ENCODE measurements at places on chromosomes 4 and X.

DNA sequence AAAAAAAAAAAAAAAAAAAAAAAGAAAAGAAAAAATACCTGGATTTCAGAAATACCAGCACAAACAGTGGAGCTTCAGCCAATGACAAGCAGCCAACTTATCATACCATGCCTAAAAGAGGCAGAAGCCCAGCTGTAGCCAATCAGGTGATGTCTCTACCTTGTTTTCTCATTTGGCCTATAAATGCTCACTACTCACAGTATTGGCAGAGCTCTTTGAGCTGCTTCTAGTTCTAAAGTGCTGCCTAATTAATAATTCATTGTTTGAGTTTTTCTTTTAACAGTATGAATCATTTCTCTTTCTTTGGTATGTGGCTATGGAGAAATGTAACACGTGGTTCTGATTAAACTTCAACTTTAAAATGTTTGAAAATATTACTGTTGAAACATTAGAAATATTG is 188.8 kb upstream of the TECRL start:
- DNase-seq: no peak

DNA sequence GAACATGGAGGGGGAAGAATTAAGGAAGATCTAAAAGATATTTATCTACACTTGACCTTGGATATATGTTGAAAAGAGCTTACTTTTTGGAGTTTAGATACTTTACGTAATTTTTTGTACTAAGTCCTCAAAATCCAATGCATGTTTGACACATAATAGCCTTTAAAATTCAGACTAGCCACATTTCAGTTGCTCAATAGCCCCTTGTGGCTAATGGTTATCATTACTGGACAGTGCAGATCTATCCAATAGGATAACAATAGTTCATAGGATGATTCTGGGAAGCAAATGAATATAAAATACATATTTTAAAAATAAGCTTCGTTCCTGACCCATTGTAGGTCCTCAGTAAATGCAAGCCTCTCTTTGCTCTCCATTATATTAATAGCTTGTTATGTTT is 13.8 kb downstream of the AP1AR start:
- no peak for DNase-seq

GRCh38 chrX:49029876-49030275 is 13.3 kb downstream of the TFE3 start:
- no peak for DNase-seq

DNA sequence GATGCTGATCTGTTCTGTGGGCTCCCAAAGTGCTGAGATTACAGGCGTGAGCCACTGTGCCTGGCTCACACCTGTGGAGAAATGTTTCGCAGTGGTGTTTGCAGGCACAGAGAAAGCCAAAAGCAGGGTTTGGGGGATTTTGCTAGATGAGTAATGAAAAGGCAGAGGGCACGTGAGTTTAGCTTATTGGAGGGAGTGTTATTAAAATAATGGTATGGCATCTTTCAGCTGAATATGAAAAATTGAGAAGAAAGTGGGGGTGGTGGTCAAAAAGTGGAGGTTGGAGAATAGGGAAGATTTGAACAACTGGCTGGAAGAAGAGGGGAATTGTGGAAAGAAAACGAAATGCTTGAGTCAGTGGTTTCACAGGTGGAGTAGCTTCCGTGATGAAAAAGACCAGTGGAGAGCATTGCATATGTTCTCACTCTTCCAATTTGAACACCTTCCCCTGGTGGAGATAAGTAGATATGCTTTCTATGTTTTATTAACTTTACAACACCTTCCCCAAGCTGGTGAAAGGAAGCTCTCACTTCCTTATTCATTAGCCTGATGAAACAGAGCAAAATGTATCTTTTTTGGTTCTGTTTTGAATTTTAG is 1.1 kb upstream of the CHST7 start:
- no peak for DNase-seq

- no peak for DNase-seq
Observed at GRCh38 chr4:153676984-153677383, 7.1 kb upstream of the TLR2 start.

DNA sequence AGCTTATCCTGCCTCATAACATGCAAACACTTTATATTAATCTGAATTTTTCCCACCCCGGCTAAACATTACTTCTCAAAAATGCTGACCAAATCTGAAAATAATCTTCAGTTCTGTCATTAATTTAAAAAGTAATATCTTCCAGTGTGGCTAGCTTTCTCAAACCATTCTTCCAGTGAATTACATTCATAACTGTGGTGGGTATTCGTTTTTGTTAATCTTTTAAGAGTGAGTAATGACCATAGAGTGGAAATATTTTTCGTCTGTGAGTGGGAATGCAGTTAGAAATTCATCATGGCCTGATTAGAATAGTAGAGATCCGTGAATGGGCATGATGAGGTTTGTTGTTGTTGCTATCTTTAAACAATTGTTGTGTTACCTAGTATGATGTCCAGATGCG is 138.6 kb upstream of the SFRP2 start:
- no peak for DNase-seq

- no peak for DNase-seq
Observed at GRCh38 chrX:130413415-130413814, 11.6 kb downstream of the RBMX2 start.

- no peak for DNase-seq
Observed at GRCh38 chrX:49949961-49950360, 27.6 kb downstream of the CLCN5 start.

DNA sequence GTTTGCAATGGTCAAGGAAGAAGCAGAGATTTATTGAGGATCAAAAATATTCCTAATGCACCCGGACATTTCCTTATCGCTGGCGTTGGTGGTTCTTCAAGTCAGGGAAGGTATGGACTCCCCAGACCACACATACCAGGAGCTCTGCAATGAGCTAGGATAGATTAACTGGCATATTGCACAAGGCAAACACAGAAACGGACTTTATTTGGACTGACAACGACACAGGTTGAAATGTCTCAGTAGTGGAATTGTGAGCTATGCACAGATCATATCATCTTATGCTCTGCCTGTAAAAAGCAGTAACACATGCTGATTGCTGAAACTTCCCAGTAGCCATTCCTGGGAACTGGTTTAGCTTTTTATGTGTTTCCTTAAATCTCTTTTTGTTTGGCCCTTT is 1.7 kb downstream of the TSPAN7 start:
- no peak for DNase-seq

- no peak for DNase-seq
Observed at GRCh38 chr4:169351872-169352271, 81.1 kb upstream of the SH3RF1 start.

GRCh38 chr4:87209696-87210095 is 10.7 kb downstream of the KLHL8 start:
- no peak for DNase-seq

DNA sequence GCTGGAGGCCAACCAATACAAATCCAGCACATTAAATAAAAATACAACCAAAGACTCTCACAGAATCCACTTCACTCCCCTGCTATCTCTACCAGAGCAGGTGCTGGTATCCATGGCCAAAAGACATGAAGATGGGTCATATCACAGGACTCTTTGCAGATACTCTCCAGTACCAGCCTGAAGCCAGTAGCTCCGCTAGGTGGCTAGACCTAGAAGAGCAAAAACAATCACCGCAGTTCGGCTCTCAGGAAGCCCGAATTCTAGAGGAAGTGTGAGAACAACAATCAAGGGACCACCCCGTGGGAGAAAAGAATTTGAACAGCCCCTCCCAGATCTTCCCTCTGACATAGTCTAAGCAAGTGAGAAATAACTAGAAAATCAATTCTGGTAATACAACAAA is 20.2 kb downstream of the CLIC2 start:
- DNase-seq: no peak

DNA sequence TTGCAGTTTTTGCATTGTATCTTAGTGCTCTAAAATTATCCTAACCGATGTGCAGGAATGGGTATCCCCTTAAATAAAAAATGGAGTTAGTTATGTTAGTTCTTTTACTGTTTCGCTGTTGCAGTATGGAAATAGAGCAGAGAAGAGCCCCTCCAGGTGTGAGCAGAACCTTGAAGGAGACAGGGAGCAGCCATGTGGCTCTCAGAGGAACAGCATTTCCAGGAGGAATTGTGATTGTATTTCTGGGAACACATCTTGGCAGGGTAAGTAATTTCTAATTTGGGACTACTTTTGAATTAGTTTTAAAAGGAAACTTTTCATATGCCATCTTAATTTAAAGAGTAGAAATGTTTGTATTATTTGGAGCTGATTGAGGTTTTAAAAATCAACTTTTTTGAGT is 5.3 kb upstream of the CCDC158 start:
- DNase-seq: no peak

DNA sequence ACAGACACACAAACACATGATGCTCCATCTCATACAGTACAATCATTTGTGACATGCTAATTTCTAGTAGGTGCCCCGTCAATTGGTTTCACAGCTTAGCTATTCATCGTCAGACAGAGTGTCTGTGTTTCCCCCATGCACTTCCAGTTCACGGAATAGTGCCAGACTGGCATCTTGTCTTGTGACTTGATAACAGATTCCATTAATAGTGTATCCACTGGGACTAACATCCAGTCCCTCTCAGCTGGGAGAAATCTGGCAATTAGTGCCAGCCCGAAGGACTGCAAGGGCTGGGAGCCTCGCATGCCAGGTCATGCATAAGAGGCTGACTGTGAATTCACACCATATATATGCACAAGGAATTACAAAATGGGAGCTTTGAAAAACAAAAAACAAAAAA is 20.2 kb upstream of the GATB start:
- no peak for DNase-seq

- no peak for DNase-seq
Observed at GRCh38 chr4:10201381-10202223, 85.0 kb upstream of the WDR1 start.

GRCh38 chr4:21046141-21046540 is 345.9 kb downstream of the PACRGL start:
- no peak for DNase-seq

- DNase-seq: no peak
Observed at GRCh38 chrX:53171356-53171755, 53.7 kb downstream of the KDM5C start.

DNA sequence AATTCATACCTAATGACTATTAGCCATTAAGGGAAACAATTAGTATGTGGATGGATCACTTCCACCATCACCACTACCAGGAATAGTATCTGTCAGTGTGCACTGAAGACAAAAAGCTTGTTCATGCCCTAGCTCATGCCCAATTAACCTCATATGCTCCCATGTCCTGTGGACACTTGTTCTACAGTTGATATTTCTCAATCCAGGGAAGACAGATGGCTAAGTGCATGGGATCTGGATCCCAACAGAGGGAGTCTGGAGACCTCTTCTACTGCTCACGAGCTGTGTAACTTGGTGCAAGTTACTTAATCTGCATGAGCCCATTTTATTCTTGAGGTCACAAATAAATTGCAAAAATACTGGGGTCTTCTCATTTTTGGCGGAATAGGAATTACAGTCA is 23.7 kb downstream of the AMOT start:
- DNase-seq: no peak

- peak; percentile 37 for DNase-seq
Observed at GRCh38 chrX:153333821-153334653, at the start of gene ZNF275. Gene ZNF275, plus strand, starts transcription at chrX:153334153. Its CDS starts 2,527 bp downstream, at chrX:153336680.

DNA sequence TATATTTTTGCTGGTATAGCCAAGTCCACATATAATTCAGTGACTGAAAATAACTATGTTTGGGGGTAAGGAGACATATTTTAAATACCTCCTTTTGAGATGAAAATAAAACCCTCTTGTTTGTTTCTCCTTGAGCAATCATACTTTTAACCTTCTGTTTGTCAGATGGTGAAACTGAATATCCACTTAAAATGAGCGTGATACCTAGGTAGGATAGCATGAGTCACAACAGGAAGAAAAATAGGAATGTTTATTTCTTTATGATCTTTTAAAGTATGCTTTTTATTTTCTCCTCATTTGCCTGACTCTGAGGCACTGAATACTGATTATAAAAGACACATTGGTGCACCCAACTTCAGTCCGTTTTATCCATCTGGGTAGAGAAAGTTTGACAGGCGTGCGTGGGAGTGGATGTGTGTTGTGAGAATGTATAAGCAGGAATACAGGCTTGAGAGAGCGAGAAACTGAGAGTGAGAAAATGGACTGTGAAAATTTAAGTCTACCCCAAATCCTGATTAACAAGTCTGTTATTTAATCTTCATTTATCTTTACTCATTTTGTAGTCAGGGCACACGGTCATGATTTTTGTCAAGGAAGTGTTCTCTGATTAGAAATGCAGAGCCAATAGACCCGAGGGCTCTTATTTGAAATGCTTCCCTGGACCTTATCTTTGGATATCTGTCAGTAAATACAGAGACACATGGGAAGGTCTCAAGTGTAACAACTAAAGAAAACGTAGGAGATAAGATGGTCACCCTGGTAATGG is 62.1 kb upstream of the ANTXR2 start:
- no peak for DNase-seq

DNA sequence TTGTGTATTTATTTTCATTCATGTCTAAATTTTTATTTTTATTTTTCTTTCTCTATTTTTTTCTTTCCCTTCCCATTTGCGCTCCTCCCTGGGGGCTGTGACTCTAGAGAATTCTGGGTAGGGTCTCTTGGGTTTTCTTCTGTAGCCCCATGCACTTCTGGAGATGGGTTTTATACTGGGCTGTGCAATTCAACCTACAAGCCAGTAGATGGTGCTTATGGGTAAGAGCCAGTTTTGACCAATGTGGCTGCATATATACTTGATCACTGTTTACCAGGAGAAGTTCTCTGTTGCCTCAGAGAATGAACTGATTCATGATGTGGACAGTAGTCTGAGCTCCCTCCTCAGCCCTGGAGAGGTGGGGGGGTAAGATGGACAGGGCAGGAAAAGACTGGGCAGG is 614.6 kb downstream of the PCDH19 start:
- DNase-seq: no peak
